GM23338 (cell line): ENCODE measurements at places on chromosomes 3 and 15. TPM values are rescaled to one million over a fixed set of nuclear protein-coding genes. Genes with fewer than 3 reads are reported as not detected.

FBN1 gene
- total RNA-seq: 3.5 and 3.8 TPM in 2 replicates

ENTPD3 gene
- total RNA-seq: 0.63 and 0.74 TPM in 2 replicates

NRROS gene
- 5.9 and 8.5 TPM in 2 replicates for total RNA-seq

TMEM40 gene
- total RNA-seq: 0.14 TPM in 1 of 2 replicates, not detected in the other

MYLK gene
- total RNA-seq: 16.2 and 17.9 TPM in 2 replicates

SLC24A5 gene
- total RNA-seq: not detected in 2 replicates

DAZL gene
- total RNA-seq: 5.3 and 5.9 TPM in 2 replicates

EXOG gene
- total RNA-seq: 7.9 and 11.3 TPM in 2 replicates
